ENCODE measurements at places on chromosomes 6 and 20. TPM values are rescaled to one million over a fixed set of nuclear protein-coding genes. Genes with fewer than 3 reads are reported as not detected.

DNA sequence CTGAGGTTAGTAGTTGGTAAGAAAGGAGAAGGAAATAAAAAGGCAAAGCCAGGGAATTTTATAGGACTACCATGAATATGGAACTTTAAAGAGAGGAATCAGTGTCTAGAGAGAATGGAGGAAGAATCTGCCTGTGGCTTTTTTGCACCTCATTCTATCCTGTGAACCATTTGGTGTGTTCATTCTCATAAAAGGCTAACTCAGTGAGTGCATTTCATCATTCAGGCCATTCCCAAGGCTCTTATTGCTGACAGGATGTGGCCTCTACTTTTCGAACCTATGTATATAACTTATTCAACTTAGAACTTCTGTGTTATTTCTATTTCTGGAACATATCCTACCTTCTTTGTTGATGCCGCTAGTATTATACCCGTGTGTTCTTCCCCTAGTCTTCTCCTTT lies 27.1 kb downstream of the HSF2 start:
- no peaks in the 10 kb centered on the region for H3K27me3 ChIP-seq
- no peak overlapping the region for H3K27ac ChIP-seq
- no peak overlapping the region for H3K4me3 ChIP-seq
- H3K4me1 ChIP-seq: no peaks in the 10 kb centered on the region
- no peak for DNase-seq

- H3K27me3 ChIP-seq: no peaks in the 10 kb centered on the region
- DNase-seq: no peak
- H3K4me1 ChIP-seq: no peaks in the 10 kb centered on the region
- H3K4me3 ChIP-seq: no peak overlapping the region
Observed at GRCh38 chr6:106882601-106883518, 91.7 kb downstream of the CD24 start.

GRCh38 chr6:83462524-83462923 lies 31.7 kb upstream of the ME1 start:
- H3K4me1 ChIP-seq: no peaks in the 10 kb centered on the region
- DNase-seq: no peak
- H3K27me3 ChIP-seq: no peaks in the 10 kb centered on the region

DNA sequence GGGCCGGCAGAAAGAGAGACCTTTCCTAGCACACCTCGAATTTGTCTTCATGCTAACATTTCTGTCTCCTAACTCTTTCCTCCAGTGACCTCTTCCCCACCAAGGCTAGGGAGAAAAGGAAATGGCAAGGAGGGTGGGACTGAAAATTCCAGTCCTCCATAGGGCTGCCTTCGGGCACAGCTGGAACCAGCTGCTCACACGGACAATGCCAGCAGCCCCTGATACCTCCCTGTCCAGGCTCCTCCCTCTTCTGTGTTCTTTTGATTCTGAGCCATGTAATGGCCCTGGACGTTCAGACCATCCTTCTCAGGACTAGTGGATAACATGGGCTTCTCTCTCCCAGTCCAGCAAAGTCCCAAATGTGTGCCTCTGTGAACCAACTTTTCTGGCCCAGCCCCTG lies 29.1 kb upstream of the PHACTR3 start:
- H3K27me3 ChIP-seq: no peaks in the 10 kb centered on the region
- no peak for DNase-seq
- H3K4me3 ChIP-seq: no peak overlapping the region
- no peaks in the 10 kb centered on the region for H3K4me1 ChIP-seq
- H3K36me3 ChIP-seq: no peaks in the 10 kb centered on the region

DNA sequence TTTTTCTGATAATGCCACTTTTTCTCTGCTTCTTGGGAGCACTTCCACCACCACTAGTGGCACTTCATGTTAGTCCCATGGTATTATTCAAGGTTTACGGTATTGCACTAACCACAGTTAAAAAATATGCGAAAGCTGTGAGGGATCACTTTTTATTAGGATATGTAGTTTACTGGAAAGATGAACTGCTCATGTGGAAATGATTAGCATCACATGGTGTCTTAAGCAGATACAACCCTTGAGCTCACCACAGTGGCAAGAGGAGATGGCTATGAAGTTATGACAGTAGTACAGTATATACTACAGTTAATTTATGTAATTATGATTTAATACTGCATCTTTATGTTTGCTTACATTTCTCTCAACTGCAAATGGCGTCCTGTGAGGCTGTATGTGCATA lies 134.5 kb upstream of the HMGN3 start:
- no peaks in the 10 kb centered on the region for H3K36me3 ChIP-seq
- no peaks in the 10 kb centered on the region for H3K27me3 ChIP-seq

DNA sequence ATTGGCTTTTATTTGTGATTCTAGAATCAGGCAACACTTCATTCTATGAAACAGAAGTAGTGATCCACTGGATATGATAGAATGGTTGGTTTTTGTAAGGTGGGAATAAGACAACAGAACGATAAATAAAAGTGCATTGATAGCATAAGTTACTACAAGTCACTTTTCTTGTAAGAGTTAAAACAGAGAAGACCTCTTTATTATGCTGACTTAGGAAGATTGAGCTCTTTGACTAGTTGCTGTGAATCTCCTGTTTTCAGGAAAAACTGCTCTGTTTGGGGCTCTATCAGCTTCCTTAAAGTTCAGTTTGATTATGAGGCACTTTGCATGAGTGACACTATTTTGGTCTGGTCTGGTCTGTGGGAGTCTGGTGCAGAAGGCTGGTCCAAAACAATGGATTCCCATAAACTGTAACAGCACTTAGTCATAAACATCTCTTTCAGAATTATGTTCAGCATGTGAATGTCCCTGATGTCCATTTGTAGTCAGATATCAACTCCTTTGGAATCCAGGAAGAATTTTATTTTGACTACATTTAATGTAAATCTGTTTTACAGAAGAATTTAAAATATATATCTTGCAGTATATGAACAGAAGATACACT lies 35.0 kb upstream of the DSE start:
- H3K36me3 ChIP-seq: no peaks in the 10 kb centered on the region
- H3K27ac ChIP-seq: no peak overlapping the region
- no peak overlapping the region for H3K4me3 ChIP-seq
- DNase-seq: no peak
- no peaks in the 10 kb centered on the region for H3K4me1 ChIP-seq
- no peaks in the 10 kb centered on the region for H3K27me3 ChIP-seq

- H3K4me3 ChIP-seq: no peak overlapping the region
- H3K4me1 ChIP-seq: no peaks in the 10 kb centered on the region
- H3K27ac ChIP-seq: no peak overlapping the region
- no peak for DNase-seq
- no peaks in the 10 kb centered on the region for H3K27me3 ChIP-seq
Observed at GRCh38 chr6:41022294-41022693, 16.7 kb downstream of the UNC5CL start.

- no peaks in the 10 kb centered on the region for H3K27me3 ChIP-seq
- no peaks in the 10 kb centered on the region for H3K36me3 ChIP-seq
- no peak overlapping the region for H3K4me3 ChIP-seq
- H3K27ac ChIP-seq: no peak overlapping the region
- DNase-seq: no peak
- H3K4me1 ChIP-seq: no peaks in the 10 kb centered on the region
Observed at GRCh38 chr20:61746781-61747180, 318.9 kb downstream of the TAF4 start.

- H3K27ac ChIP-seq: peak overlapping the region; percentile 94
- no peaks in the 10 kb centered on the region for H3K27me3 ChIP-seq
- no peak for DNase-seq
- H3K36me3 ChIP-seq: peaks cover 13% of the 10 kb centered on the region
- peaks cover 15% of the 10 kb centered on the region for H3K4me1 ChIP-seq
Observed at GRCh38 chr6:159790956-159791598, 810 bp downstream of the MRPL18 start.

DNA sequence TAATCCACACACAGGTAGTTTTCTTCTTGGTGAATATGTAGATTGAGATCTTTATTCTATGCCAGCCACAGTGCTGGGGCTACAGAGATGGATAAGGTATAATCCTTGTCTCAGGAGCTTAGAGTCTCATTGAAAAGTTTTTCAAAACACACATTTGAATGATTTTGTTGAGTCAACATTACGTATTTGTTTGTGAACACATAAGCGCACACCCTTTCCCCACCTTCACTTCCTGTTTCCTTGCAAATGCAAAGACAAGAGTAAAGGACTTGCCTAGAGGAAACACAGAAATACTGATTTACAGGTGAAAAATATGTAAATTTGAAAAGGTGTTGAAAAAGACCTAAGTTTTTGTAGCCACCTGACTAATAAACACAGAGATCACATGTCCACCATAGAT lies 27.8 kb downstream of the VAPB start:
- H3K36me3 ChIP-seq: peaks cover 5% of the 10 kb centered on the region
- no peak overlapping the region for H3K4me3 ChIP-seq
- no peak overlapping the region for H3K27ac ChIP-seq

DNA sequence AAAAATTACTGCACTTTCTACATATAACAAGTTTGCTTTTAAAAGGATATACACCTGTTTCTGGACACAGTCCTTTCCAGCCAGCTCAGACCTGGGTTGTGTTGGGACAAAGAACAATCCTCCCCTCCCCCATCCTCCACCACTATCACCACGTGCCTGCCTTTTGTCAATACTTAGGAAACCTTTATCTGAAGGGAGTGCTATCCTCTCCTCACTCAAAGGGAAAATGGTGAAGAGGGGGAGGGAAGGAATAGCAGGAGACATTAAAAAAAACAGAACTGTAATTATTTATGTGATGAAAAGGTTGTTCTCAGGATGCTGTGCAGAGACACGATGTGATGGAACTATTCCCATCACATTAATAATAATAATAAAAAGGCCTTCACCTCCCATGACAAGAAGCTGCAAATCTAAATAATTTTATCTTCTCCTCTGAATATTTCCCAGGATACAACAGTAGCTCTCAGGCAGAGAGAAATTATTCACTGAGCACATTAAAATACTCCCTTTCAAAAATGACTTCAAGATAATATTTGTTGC lies 105.5 kb downstream of the NRSN1 start:
- H3K4me3 ChIP-seq: no peak overlapping the region
- H3K27ac ChIP-seq: no peak overlapping the region
- no peaks in the 10 kb centered on the region for H3K4me1 ChIP-seq
- no peak for DNase-seq
- H3K36me3 ChIP-seq: no peaks in the 10 kb centered on the region
- H3K27me3 ChIP-seq: no peaks in the 10 kb centered on the region

DNA sequence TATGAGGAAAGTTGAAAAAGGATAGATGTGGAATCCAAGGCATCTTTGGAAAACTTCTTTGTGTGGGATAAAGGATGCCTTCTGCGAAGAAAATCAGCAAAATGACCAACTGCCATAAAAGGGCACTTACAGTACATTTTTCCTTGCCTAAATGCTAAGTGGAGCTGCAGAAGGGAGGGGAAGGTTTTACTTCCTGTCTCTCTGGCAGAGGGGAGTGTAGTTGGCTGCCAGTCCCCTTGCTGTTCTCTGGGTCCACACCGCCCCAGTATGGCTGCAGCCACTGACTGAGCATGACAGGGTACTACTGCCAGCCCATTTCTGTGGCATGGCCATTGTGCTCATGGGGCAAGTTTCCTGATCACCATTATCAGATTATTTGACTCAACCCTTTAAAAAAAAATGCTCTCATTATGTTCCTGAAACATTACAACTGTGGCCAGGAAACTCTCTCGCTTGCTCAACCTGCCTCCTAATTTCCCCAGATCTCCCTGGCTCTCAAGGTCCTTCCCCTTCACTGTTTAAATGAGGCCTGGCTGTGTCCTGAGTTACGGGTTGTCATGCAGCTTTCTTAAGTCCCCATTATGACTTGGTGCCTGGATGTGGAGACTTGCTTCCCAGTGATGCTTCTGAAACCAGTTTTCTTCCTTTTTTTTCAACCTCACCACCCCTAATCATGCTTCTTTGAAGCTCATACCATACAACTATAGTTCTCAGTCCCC lies 34.5 kb upstream of the FAM184A start:
- DNase-seq: no peak
- H3K36me3 ChIP-seq: no peaks in the 10 kb centered on the region

GRCh38 chr20:1905693-1906092 lies 10.5 kb downstream of the SIRPA start:
- no peak overlapping the region for H3K4me3 ChIP-seq
- DNase-seq: no peak
- no peaks in the 10 kb centered on the region for H3K4me1 ChIP-seq
- H3K27ac ChIP-seq: no peak overlapping the region

- H3K4me1 ChIP-seq: peaks cover 27% of the 10 kb centered on the region
- no peaks in the 10 kb centered on the region for H3K36me3 ChIP-seq
- H3K27me3 ChIP-seq: no peaks in the 10 kb centered on the region
- H3K4me3 ChIP-seq: no peak overlapping the region
- H3K27ac ChIP-seq: no peak overlapping the region
- DNase-seq: no peak
Observed at GRCh38 chr20:16707674-16708073, 22.2 kb upstream of the SNRPB2 start.

GRCh38 chr6:101231606-101232235 lies 161.8 kb upstream of the GRIK2 start:
- no peak for DNase-seq
- no peak overlapping the region for H3K27ac ChIP-seq
- H3K27me3 ChIP-seq: no peaks in the 10 kb centered on the region
- H3K4me3 ChIP-seq: no peak overlapping the region
- no peaks in the 10 kb centered on the region for H3K36me3 ChIP-seq

DNA sequence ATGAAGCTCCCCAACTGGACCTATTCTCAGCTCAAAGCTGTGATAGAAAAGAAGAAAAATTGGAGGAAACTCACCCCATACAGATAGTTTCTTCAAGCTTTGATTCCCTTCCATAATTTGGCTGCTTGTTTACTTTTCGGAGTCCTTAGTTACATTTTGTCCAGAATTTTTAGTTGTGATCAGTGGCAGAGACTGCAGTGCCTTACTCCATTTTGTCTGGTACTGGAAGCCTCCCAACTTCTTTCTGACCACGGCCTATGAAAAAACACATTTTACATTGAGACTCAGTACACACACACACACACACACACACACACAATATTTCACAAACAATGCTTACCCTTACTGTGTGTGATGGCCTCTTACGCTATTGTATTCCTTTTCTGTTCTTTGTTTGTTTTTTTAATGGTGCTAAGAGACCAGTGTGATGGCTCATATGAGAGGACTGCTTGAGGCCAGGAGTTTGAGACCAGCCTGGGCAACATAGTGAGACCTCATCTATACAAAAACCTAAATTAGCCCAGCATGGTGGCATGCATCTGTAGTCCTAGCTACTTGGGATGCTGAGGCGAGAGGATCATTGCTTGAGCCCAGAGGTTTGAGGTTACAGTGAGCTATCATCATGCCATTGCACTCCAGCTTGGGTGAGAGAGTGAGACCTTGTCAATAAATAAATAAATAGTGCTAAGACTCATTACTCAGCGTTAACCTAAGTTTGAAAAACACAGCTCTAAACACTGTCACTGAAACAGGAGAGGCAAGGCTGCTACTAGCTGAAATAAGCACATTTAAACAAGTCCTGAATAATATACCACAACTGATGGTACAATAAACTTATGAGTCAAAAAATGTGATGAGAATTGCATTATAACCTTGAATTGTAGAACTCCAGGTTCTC lies 13.8 kb upstream of the RNF8 start:
- H3K4me1 ChIP-seq: no peaks in the 10 kb centered on the region
- H3K4me3 ChIP-seq: no peak overlapping the region
- no peak for DNase-seq
- H3K27me3 ChIP-seq: no peaks in the 10 kb centered on the region
- no peaks in the 10 kb centered on the region for H3K36me3 ChIP-seq

The FKBP1C gene
- not detected for total RNA-seq

The ARMH2 gene
- 9.4 TPM for total RNA-seq

The NCOA5 gene
- 15.7 TPM for total RNA-seq

The MYBL2 gene
- 69.7 TPM for total RNA-seq

The C20orf204 gene
- total RNA-seq: 4.7 TPM

The LPIN3 gene
- 0.37 TPM for total RNA-seq

Measured in naive thymus-derived CD4-positive, alpha-beta T cell (primary cell).